ENCODE measurements at places on chromosomes 5 and 9.
A peak's percentile ranks its signal among the peaks of the same experiment; 100 is the strongest.

GRCh38 chr9:99141849-99142248 lies 36.9 kb downstream of the TGFBR1 start:
- no peak for DNase-seq

DNA sequence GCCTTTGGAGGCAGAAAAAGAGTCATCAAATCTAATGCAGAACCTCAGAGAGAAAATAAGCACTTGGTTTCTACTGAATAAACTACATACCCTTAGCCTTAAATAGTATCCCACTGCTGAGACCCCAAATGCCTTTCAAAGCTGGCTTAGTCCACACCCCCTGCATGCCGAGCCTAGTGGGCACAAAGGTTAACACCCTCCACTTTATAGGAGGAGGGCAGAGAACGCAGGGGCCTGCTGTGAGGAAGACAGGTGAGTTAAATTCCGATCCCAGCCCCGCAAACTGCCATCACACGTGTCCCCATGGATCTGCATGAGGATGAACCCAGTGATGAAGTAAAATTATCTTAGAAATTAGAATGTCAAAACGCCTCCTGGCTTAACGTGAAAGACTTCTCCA lies 19.5 kb upstream of the HSD17B3 start:
- no peak for DNase-seq

DNA sequence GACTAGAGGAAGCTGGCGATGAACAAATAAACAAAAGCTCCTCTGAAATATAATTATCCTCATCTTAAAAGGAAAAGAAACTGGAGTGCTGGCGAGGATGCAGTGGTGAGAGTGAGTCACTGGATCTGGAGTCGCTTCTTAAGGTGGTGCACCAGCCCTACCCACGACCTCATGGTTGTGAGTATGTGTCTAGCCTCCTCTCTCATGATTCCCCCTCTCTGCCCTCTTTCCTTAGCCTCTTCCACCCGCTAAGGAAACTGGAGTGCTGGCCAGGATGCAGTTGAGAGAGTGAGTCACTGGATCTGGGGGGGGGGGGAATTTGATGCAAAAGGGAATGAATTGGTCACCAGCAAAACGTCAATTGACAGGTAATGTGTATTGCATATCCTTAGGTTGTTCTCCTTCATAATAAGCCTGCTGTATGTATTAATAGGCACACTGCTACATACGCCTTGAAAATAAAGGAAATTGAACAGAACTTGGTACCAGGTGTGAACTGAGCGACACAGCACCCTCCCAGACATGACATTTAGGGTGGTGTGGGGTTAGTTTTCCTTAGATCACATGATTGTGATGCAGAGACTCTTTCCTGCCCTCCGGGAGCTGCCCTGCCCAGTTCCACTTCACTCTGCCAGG lies 36.3 kb upstream of the EBF1 start:
- DNase-seq, result no peak

- peak; percentile 32 for DNase-seq
Measured at GRCh38 chr9:73023025-73023541, 70.2 kb upstream of the ALDH1A1 start.

DNA sequence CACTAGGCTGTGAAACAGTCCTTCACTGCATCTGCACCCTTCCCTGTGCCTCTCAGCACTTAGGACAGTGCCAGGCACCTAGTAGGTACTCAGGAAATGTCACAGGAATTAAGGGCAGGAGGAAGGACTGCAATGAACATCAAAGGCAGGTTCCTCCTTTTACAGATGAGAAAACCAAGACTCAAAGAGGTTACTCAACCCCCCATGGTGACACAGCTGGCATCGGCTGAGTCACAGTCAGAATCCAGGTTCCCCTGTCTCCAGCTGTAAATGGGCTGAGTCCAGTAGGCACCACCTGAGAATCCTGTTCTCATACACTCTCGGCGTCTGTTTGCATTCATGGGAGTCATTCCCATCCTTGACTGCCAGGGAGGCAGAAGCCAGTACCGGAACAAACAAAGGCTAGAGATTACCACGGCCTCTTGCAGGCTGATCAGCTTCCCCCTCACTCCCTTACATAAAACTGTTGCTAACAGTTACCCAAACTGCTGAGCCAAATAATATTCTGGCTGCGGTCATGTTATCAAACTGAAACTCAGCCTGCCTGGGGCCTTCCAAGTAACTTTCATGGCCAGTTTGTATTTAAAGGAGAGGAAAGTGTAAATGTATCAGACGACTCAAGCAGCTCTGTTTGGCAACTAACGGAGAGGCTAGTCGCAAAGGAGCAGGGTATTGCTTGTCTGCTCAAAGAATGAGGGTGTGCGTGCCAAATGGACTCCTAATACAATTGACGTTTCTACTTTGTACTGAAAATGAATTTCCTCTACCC lies 201.7 kb downstream of the PAPPA start:
- no peak for DNase-seq

DNA sequence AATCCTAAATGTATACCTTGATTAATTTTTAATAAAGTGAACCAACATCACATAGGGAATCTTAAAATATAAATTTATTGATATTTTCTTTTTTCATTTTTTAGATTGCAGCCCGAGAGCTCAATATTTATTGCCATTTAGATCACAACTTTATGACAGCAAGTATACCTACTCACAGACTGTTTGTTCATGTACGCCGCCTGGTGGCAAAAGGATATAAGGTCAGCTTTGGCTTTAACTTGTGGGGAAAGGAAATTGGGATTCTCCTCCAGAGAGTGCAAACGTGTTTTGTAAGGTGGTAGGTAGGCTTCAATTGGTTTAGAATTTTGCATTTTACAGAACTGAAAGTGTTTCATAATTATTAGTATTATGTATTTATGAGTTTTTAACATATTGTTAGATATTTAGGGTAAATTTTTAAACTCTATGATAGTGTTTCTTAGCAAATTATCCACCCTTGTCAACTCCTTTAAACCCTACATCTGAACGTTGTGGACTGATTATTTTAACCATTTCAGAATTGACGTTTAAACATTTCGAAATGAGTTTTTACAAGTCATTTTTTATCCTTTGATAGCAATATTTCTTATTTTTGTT lies 17.5 kb upstream of the DHFR start:
- peak; percentile 68 for DNase-seq

DNA sequence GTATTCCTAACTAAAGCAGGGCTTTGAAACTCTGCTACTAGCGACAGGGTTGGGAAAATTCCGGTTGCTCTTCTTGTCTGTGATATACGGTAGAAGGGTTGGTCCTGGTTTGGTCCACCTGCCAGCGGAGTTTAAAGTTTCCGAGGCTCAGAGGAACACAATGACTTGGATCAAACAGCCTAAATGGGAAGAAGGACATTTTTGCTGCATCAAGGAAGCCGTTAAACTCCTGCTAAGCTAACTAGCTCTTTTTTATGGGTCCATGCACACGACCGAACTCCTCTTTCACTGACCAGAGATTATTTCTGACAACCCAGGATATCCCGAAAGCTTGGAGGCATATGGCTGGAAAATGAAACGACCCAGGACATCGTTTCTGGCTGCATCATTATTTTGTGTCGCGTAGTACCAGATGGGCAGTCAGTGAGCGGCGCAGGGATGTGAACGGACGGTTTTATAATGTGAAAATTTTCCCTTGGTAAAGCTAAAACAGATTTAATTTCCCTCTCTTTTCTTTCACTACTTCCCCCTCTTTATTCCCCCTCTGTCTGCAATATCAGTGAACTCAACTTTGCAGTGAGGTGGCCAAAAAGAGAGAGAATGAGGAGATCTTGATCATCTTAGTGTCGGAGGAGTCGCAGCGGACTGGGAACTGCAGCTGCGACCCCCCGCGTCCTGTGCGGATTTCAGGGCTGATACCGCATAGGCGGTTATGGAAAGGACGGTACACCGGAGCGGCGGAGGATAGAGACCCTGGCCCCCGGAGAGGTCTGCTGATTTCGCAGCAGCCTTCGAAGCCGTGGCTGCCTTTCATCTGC lies at the start of gene LURAP1L:
Gene LURAP1L, plus strand, starts transcription at position 160 of the 818 bp plus-strand sequence. CDS start 696 bp downstream, outside the sequence.
- no peak for DNase-seq

DNA sequence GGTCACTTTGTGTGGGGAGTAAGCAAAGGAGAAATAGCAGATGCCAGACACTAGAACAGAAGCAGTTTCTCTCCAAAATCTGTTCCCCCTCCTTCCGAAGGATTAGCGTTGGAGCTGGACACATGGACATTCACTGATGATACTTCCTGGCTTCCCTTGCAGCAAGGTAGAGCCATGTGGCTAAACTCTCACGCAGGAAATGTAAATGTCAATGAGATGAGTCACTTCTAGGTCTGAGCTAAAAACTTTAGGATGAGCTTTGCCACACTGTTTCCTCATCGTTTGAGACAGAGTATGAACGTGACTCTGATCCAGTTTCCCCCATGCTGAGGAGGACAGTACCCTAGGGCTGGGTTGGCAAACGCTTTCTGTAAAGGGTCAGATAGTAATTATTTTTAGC lies 5.1 kb downstream of the BHMT2 start:
- DNase-seq, result no peak

DNA sequence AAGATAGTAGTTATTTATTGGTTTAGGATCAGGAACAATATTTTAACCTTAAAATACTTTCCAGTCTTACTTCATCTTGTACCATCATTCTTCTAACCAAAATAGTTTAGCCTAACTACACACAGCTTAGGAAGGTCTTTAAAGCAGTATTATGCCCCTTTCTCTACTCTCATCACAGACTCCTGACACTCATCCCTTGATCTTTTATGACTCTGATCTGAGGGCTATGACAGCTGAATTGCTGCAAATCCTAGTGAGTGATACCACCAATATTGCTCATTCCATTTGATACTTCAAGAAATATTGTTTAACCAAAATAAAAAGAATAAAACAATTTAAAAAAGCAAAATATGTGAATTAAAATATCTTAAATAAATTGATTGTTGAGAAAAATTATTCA lies 746.6 kb upstream of the ACO1 start:
- no peak for DNase-seq

- no peak for DNase-seq
Measured at GRCh38 chr5:87909382-87909781, 359.3 kb downstream of the TMEM161B start.

- no peak for DNase-seq
Measured at GRCh38 chr9:33233626-33234342, 6.2 kb upstream of the SPINK4 start.

GRCh38 chr5:6989230-6989629 lies 276.0 kb downstream of the TENT4A start:
- no peak for DNase-seq

- DNase-seq, result no peak
Measured at GRCh38 chr9:20906326-20906725, 125.1 kb downstream of the HACD4 start.

GRCh38 chr9:83238871-83239640 lies 176.1 kb upstream of the RASEF start:
- no peak for DNase-seq

DNA sequence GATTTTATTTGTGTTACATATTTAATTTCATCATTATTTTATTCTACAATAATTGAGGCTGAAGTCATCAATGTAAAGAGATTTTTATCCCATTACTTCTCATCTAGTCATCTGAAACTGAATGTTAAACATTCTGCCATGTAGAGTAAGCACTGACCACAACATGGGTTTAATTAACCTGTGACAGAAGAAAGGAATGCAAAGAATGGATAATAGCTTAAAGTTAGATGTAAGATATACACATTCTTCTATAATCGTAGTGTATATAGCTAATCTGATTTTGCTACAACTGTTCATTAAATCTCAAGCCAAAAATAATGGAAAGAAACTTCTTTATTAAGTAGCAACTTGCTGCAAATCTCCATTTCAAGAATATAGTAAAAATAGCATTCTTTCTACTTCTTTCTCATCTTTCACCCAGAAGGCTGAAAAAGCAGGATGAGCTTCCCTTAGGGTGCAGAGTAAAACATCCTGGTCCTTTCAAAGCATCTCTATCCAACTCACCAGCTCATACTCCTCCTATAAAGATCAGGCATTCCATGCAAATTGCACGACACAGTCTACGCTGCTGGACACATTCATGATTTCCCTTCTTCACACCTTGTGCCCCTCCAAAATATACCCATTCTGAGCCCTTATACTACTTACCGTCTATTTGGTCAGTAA lies 115.2 kb downstream of the EFNA5 start:
- DNase-seq, result no peak

GRCh38 chr9:4678679-4679267 lies 596 bp upstream of the CDC37L1 start:
- DNase-seq, result peak; percentile 30

DNA sequence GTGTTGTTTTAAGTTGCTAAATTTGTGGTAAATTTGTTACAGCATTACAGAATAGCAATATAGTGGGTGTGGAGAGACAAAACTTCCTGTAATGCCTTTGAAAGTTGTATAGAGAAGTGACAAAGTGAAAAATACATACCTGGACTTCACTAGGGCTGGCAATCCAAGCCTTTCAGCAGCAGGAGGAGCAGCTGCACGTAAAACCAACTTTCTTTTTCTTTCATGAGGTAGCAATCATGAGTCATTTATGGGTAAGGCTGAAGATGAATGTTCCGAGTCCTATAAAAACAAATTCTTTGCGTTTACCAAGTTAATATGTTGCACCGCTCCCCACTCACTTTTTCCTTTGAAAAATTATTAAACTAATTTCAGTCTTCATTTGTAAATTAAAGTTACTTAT lies 1138.2 kb downstream of the TAF11L14 start:
- DNase-seq, result peak; percentile 7

DNA sequence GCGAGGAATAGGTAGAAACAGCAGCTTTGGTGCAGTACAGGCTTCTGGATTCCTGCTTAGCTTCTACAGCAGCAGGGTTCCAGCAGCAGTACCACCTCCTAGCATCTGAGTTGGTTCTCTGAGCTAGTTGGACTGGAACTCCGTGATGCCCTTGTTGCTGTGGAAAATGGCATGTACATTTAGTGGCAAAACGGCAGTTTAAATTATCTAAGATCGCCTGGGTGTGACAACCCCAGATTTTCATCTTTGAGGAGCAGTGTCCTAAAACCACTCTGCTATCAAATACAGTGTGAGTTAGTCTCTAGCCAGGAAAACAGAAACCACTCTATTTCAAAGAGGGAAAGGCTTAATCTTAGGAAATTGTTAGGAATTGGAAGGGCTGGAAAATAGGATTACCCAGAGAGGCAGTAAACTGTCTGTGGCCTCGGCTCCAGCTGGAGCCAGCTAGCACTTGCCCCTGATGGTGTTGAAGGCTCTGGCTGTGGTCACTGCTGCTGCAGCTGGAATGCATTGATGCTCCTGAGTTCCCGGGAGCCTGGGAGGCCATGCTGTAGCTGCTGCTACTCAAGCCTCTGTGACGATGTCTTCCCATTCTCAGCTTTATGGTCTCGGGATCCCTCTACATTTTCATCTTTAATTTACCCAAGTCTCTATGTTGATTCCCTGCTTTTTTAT lies 29.4 kb downstream of the RAD23B start:
- no peak for DNase-seq
